Cerebellar cortex (tissue), 1 donor: ENCODE measurements at places on chromosomes 16 and 17.

- no peak for DNase-seq
These were observed 13.1 kb upstream of the SREBF1 start for GRCh38 chr17:17849845-17850373.

- no peak for DNase-seq
These were observed 224.2 kb downstream of the ENGASE start for GRCh38 chr17:79298799-79299198.

- no peak for DNase-seq
These were observed 154.8 kb downstream of the VPS53 start for GRCh38 chr17:559551-560431.

GRCh38 chr17:9644910-9645751 lies at the start of gene USP43:
Gene USP43, plus strand, starts transcription at chr17:9645517. Its CDS starts 116 bp downstream, at chr17:9645633.
- peak; percentile 17 for DNase-seq

GRCh38 chr17:39777534-39778365 lies 40.0 kb downstream of the GRB7 start:
- DNase-seq: no peak
